ENCODE measurements at places on chromosomes 12 and 14. TPM values are rescaled to one million over a fixed set of nuclear protein-coding genes. Genes with fewer than 3 reads are reported as not detected.

DNA sequence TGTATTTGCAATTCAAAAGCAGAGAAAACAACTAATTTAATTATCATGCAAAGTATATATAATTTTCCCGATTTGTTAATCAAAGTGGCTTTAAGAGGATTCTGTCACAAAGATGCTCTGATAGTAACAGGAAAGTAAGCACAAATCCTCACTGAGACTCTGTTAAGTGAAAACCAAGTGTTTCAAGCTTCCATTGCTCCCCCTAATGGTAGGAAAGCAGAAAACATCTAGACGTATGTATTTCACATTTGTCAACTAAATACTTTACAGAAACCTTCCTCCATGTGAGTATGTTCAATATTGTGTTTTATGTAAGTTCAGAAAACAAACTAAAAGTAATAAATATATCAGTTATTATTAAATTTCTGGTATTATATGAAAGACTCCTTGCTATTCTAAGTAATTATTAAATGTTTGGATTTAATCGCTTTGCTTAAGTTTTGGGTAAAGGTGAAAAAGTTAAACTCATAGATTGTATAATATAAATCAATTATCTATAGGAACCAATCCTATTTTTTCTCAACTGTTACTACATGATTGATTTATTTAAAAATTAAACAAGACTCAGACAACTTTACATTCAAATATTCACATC, 1.5 kb upstream of the NTS start:
- DNase-seq, result peak; percentile 64
- H3K27me3 ChIP-seq, result no peaks in the 10 kb centered on the region
- no peak overlapping the region for H3K27ac ChIP-seq
- H3K4me1 ChIP-seq, result no peaks in the 10 kb centered on the region

GRCh38 chr14:34539407-34540180, at the start of gene EAPP:
EAPP (minus strand) TSS chr14:34539701; CDS start chr14:34539628, 73 bp downstream.
- H3K4me3 ChIP-seq, result peak within 1 kb of the TSS; percentile 80
- peak; percentile 97 for DNase-seq
- H3K4me1 ChIP-seq, result peaks cover 5% of the 10 kb centered on the region
- no peaks in the 10 kb centered on the region for H3K27me3 ChIP-seq

GRCh38 chr12:12943586-12944260, 8.2 kb downstream of the GPRC5D start:
- DNase-seq, result peak; percentile 52
- H3K4me1 ChIP-seq, result peaks cover 2% of the 10 kb centered on the region
- no peak overlapping the region for H3K27ac ChIP-seq
- H3K36me3 ChIP-seq, result no peaks in the 10 kb centered on the region

DNA sequence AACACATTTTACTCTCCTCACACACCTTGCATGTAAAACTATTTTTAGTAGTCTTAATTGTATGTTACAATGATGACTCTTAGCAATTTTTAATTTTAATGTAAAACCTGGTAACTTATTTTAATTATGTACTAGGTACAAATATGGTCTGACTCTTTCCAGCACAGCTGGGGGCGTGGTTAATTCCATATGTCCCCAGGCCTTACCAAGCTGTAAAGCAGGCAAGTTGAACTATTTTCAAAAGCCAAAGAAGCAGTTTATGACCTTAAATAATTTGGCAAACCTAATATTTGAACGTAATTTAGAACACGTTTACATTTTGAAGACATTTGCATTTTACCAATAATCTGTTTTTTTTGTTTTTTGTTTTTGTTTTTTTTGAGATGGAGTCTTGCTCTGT, 9.3 kb upstream of the ACOT6 start:
- no peaks in the 10 kb centered on the region for H3K4me1 ChIP-seq
- no peak overlapping the region for H3K4me3 ChIP-seq
- H3K27me3 ChIP-seq, result peaks cover 5% of the 10 kb centered on the region
- no peak overlapping the region for H3K27ac ChIP-seq
- no peaks in the 10 kb centered on the region for H3K36me3 ChIP-seq
- no peak for DNase-seq

GRCh38 chr12:110365489-110366320, 37.8 kb downstream of the ANAPC7 start:
- DNase-seq, result no peak
- H3K27ac ChIP-seq, result no peak overlapping the region
- no peaks in the 10 kb centered on the region for H3K27me3 ChIP-seq
- H3K4me1 ChIP-seq, result peaks cover 13% of the 10 kb centered on the region
- no peak overlapping the region for H3K4me3 ChIP-seq
- peaks cover 4% of the 10 kb centered on the region for H3K36me3 ChIP-seq

DNA sequence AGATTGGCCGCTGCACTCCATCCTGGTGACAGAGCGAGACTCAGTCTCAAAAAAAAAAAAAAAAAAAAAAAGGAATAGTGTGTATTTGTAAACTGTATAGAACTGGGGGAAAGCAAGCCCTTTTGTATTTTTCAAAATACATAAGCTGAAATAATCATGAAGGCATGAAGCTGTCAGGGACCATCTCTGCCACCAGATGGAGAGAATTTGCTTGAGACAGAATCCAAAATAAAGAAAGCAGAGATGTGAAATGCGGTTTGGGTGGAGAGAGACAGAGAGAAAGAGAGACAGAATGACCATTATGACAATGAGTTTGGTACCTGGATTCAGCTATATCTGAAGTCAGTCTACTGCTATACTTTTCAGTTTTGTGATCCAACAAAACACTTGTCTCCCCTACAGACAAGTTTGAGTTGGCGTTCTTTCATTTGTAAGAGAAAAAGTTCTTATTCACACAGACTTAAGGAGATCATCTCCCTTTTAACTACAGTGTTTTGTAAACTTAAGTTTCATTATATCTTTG, 155.7 kb upstream of the LRIG3 start:
- H3K4me1 ChIP-seq, result peaks cover 2% of the 10 kb centered on the region
- H3K36me3 ChIP-seq, result no peaks in the 10 kb centered on the region
- no peak overlapping the region for H3K4me3 ChIP-seq
- no peaks in the 10 kb centered on the region for H3K27me3 ChIP-seq

GRCh38 chr14:35402323-35403113, 2.0 kb downstream of the NFKBIA start:
- H3K4me3 ChIP-seq, result peak overlapping the region; percentile 58
- peak; percentile 56 for DNase-seq
- peaks cover 15% of the 10 kb centered on the region for H3K4me1 ChIP-seq
- no peaks in the 10 kb centered on the region for H3K27me3 ChIP-seq
- peaks cover 27% of the 10 kb centered on the region for H3K36me3 ChIP-seq
- H3K27ac ChIP-seq, result peak overlapping the region; percentile 94

DNA sequence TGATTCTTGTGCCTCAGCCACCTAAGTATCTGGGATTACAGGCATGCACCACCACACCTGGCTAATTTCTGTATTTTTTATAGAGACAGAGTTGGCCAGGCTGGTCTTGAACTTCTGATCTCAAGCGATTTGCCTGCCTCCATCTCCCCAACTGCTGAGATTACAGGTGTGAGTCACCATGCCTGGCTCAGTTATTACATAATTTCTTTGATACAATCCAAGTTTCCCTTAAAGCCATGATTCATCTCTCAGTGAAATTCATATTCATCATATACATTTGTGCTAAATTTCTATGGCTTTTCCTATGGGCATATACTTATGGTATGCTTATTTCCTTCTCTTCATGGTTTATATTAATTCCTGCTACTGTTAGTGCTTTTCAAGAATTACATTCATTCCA, 29.1 kb upstream of the PZP start:
- no peak overlapping the region for H3K4me3 ChIP-seq
- H3K4me1 ChIP-seq, result no peaks in the 10 kb centered on the region
- no peak overlapping the region for H3K27ac ChIP-seq
- no peak for DNase-seq
- peaks cover 10% of the 10 kb centered on the region for H3K27me3 ChIP-seq
- H3K36me3 ChIP-seq, result no peaks in the 10 kb centered on the region

- H3K27ac ChIP-seq, result no peak overlapping the region
- H3K27me3 ChIP-seq, result no peaks in the 10 kb centered on the region
- peaks cover 17% of the 10 kb centered on the region for H3K4me1 ChIP-seq
Observed at GRCh38 chr12:108635201-108635996, 1.7 kb upstream of the SELPLG start.

DNA sequence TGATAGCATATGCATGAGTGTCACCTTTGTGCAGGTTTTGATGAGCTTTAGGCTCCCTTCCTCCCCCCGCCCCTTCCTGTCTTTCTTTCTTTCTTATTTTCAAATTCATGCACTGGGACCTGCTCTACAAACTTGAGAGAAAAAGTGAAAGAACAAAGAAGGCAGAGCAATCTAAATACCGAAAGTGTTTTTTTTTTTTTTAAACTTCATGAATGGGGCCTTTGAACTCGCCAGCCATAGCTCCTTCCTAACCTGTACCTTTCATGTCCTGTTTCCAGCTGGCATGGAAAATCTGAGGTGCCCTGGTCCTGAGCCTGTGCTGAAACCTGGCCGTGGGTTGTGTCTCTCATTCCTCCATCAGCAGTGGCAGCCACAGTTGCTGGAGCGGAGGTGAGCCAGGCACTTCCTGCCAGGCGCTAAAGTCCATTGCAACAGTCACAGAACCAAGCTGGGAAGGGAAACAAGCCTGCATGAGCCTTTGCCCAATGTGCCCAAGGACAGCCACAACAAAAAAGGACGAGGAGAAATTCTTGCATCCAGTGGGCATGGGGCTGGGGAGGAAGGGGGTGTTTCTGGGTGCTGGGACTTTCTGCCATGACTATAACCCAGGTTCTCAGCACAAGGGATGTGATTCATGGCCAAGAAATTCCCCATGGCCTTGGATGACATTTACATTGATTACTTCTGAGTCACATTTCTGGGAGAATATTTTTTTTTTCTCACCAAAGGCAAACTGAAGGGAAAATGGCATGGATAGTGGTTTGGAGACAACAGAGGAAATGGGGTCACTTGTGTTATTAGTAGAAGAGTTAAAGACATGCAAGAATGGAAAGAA, 102.7 kb downstream of the TMEM30B start:
- peak overlapping the region; percentile 100 for H3K27ac ChIP-seq
- H3K27me3 ChIP-seq, result no peaks in the 10 kb centered on the region
- peak; percentile 99 for DNase-seq
- no peaks in the 10 kb centered on the region for H3K36me3 ChIP-seq

DNA sequence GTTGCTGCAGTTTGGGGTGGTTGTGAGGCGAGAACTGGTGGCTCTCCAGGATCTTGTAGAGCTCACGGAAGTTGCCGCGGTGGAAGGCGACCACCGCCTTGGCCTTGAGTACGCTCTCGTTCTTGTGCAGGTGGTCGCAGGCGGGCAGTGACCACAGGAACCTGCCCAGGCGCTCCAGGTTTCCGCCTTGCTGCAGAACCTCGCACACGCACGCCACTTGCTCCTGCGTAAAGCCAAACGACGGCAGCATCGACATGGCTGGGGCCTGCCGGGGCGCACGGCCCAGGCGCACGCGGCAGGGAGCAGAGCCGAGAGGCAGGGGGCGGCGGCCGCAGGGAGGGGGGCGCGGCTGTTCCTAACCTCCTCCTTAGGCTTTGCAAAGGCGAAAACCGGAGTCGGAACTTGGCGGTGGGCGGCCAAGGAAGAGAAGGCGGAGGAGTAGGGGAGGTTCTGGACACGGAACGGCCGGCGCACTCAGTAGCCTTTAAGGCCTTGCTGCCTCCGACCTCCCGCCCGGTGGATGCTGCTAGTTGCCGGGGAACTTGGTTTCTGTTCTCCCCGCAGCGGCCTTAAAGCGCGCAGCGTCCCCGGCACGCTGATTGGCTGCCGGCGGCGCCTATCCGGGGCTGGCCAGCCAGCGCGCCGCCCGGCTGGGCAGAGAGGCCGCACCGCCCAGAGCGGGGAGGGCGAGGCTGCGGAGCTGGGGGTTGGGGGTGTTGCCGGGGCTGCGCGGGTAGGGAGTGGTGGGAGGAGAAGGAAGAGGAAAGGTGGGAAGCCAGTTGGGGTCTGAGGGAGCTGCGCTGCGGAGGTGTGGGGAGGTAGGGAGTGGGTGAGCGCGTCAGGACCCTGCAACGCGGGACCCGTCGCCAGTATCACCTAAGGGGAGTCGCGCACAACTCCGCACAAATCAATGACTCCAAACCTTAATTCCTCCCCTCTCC, at the start of gene SIX1:
Gene SIX1, minus strand, starts transcription at position 544 of the 941 bp plus-strand sequence. Its CDS starts 288 bp downstream, at position 256.
- H3K4me1 ChIP-seq, result peaks cover 11% of the 10 kb centered on the region
- peak within 1 kb of the TSS; percentile 98 for H3K27ac ChIP-seq
- no peaks in the 10 kb centered on the region for H3K27me3 ChIP-seq
- peak within 1 kb of the TSS; percentile 74 for H3K4me3 ChIP-seq
- H3K36me3 ChIP-seq, result peaks cover 10% of the 10 kb centered on the region
- DNase-seq, result peak; percentile 95

DNA sequence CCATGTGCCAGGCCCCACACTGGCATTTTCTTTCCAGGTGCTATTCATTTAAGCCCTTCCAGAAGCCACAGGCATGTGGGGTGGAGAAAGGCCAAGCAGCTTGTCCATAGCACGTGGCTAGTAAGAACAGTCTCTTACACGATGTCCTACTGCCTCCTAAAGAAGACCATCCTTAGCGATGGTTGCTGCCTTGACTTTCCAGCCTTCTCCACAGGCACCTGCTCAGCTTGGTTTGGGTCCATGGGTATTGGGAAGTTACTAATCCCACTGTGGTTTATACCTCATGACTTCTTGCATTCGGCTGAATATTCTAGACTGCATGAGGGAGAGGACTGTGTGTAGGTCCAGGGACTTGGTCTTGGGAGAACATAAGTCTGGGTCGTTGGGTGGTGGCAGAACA, 49.2 kb downstream of the NINJ2 start:
- peaks cover 16% of the 10 kb centered on the region for H3K27me3 ChIP-seq
- no peak for DNase-seq
- no peak overlapping the region for H3K27ac ChIP-seq
- H3K4me3 ChIP-seq, result no peak overlapping the region

- H3K27me3 ChIP-seq, result no peaks in the 10 kb centered on the region
- H3K36me3 ChIP-seq, result no peaks in the 10 kb centered on the region
Observed at GRCh38 chr14:99422228-99423010, 58.2 kb downstream of the SETD3 start.

DNA sequence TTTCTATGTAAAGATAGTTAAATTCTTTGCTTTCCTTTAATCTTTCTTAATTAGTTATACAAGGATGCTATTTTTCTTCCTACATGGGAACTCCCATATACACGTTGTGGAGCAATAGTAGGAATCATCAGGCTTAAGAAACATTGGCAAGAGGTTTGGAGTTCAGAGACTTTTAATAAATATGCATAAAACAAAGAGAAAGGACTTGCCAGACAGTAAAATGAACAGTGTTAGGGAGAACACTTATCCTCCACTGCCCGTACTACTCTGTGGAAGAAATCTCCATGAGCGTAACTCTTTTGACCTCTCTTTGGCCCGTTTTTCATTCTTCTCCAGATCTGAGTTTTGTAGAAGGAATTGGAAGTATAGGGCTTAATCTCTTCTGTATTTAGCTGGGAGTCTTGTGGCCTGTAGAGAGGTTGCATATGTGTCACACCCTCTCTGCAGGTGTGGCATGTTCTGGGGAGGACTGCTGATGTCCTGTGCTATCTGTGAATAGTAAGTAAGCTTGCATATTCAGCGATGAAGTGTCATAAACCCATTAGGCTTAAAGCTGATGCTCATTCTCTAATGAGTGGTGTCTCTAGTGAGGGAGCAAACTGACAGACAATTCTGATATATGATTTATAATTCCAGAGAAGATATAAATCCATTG, 455.4 kb upstream of the FAR2 start:
- no peaks in the 10 kb centered on the region for H3K36me3 ChIP-seq
- no peak overlapping the region for H3K4me3 ChIP-seq
- no peaks in the 10 kb centered on the region for H3K4me1 ChIP-seq
- no peak for DNase-seq

The GALNT6 gene
- total RNA-seq, result 21.4 TPM

The OTX2 gene
- total RNA-seq, result not detected

The OR6C76 gene
- not detected for total RNA-seq

The GLIPR1L2 gene
- total RNA-seq, result not detected

The POU6F1 gene
- 0.90 TPM for total RNA-seq

The JAG2 gene
- total RNA-seq, result 0.18 TPM
